ENCODE measurements at places on chromosomes 12 and 14.

DNA sequence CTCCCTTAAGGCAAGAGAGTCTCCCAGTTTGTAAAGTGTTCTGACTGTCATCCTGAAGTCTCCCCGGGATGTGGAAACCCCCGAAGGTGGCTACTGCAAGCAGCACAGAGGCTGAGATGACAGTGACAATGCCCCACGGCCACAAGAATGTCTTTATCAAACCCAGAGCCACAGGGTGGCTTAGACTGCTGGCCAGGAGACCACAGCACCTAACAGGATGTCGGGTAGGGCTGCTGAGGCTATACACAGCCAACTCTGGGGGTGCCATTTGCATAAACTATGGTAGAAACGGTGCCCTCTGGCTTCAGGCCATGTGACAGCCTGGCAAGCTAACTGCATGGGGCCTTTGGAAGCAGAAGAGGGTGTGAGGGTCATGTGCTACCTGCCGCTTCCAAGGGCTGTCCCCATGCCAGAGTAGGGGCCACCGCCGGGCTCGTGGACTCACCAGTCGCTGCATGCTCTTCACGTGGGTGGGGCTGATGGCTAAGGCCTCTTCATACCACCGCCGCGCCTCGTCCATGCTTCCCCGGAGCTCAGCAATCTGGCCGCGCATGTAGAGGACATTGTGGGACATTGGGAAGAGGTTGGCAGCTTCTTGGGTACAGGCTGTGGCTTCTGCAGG is 180.9 kb downstream of the CALM1 start:
- DNase-seq = no peak

DNA sequence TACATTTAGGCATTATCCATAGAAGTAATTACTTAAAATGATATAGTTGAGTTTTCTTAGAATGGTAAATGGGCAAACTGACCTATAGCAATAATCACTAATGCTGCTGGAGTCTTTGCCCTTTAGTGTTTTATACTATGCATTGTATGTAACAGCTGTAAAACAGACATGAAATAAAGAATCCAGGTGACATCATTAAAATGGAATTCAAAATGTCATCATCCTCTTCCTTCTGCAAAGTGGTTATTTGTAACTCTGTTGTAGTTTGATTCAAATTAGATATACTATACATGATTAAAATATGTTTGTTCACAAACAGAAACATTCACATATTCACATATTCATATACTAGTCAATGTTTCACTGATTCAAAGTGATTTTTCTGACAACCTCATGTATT is 598.8 kb downstream of the SLC16A7 start:
- DNase-seq = no peak

DNA sequence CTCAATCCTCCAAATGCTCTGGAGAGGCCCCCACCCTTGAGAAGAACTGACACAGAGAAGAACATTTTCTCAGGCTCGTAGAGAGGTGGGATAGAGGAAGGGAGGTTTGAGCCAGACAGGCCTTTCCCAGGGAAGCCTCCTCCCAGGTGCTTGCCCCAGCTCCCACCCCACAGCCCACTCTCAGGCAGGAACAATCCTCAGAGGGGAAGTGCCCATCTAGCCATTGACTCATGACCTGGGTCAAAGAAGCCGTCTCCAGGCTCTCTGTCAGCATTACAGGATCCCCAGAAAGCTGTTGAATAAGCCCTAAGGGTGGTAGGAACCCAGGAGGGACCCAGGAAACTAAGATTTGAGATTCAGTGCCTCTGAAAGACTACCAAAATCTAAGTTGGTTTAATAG is 3.8 kb downstream of the AQP6 start:
- DNase-seq = no peak

DNA sequence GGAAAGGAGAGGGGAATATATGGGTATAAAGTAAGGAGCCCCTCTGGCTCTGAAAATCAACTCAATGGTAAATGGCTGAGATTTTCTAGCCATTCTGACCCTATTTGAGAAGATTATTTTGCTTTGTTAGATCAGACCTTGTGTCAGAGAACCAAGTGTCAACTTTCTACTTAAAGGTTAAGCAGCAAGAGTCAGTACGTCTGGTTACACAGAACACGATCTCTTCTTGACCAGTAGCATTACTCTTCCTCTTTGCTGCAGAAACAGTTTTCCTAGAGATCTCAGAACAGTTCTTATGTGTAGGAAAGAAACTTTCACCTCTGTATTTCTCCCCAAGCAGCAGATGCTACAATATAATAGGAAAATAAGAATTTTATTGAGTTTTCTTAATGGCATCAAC is 47.4 kb upstream of the BTG1 start:
- DNase-seq = no peak

- no peak for DNase-seq
These were observed 15.3 kb downstream of the GRIP1 start for GRCh38 chr12:66663611-66664010.

GRCh38 chr14:52422650-52423356 is 108.7 kb downstream of the PTGER2 start:
- DNase-seq = no peak

- DNase-seq = no peak
These were observed 2.6 kb downstream of the DLGAP5 start for GRCh38 chr14:55188686-55189295.

DNA sequence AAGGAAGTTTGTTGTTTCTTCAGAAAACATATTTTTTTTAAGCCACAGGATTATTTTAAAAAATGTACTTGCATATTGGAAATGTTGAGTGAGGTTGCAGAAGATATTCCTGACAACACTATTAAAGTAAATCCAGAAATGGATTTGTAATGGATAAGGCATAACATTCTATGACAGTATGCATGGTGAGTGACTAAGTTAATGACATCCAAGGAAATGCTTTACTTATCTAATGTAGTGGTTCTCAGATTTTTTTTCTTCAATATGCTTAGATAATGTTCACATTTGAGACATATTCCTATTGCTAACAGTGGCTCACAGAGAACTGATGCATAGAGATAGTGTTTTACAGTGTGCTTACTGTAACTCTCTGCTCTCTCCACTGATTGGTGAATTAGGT is 49.4 kb downstream of the ZDHHC17 start:
- DNase-seq = no peak

GRCh38 chr14:67618617-67619063 is 1.1 kb upstream of the ARG2 start:
- peak; percentile 60 for DNase-seq

- no peak for DNase-seq
These were observed 646.5 kb upstream of the SEL1L start for GRCh38 chr14:82180139-82180538.

DNA sequence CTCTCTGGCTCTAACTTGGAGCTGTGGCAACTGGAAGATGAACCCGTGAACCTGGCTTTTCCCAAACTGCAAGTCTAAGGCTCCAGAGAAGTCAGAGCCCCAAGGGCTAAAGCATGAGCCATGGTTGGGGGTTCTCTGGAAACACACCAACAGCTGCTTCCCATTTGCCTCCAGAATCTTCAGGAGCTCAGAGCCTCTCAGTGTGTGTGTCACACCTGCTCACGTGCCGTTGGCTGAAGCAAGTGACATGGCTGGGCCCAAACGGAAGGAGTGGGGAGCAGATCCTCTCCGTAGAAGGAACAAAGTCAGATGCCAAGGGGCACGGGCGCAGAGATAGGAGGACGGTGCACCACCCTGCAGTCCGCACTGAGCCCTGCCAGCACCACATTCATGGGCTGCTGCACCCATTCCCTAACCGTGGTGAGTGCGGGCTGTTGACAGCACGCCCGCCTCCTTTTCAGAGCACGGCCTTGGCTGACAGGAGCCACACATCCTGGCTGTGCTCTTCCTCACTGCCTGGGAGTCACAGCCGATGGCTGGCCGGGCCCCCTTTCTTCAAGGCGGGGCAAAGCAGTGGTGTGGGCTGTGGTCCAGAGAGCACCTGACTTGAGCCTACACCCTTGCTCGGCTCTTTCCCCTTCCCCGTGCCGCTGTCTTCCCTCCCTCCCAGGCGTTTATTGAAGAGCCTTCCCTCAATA is 16.6 kb upstream of the TRAF3 start:
- no peak for DNase-seq

- DNase-seq = no peak
These were observed 251.5 kb upstream of the LMO3 start for GRCh38 chr12:16857456-16857923.

DNA sequence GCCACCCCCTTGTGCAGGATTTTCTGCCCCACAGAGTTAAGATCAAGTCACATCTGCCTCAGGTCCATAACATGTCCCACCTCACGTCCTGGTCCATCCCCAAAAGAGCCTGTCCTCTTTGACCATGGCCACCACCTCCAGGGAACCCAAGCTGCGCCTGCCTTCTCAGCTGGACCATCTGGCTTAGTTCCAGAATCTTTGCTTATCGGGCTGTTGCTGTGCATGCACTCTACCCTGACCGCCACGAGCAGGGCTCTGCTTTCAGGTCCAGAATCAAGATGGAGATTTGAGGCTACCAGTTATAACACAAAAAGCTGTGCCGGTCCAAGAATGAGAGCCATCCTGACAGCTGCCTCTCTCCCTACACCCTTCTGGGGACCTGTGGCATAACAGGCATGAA is 326.7 kb downstream of the DPF3 start:
- DNase-seq = no peak

DNA sequence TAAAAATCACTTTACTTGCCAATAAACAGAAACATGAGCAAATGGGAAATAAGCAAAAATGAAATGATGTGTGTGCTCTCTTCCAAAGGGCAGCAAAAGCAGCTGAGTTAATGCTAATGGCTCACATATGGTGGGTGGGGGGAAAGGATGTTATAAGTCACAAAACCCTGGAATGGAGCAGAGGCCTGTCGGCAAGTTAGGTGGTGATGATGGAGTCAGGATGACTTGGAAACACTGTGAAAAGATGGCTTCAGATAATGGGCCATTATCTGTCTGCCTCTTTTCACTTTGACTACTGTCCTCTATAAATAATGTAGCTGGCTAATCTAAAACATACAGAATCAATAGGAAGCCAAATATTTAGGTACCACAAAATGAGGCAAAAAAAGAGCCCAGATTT is 228.7 kb downstream of the APAF1 start:
- DNase-seq = no peak

- DNase-seq = no peak
These were observed 412.5 kb downstream of the RMST start for GRCh38 chr12:97875064-97875463.

GRCh38 chr12:16437281-16437816 is 89.9 kb downstream of the MGST1 start:
- DNase-seq = no peak

GRCh38 chr12:125148316-125148715 is 83.1 kb downstream of the AACS start:
- no peak for DNase-seq

- DNase-seq = no peak
These were observed 189.1 kb downstream of the MON2 start for GRCh38 chr12:62655666-62656151.

DNA sequence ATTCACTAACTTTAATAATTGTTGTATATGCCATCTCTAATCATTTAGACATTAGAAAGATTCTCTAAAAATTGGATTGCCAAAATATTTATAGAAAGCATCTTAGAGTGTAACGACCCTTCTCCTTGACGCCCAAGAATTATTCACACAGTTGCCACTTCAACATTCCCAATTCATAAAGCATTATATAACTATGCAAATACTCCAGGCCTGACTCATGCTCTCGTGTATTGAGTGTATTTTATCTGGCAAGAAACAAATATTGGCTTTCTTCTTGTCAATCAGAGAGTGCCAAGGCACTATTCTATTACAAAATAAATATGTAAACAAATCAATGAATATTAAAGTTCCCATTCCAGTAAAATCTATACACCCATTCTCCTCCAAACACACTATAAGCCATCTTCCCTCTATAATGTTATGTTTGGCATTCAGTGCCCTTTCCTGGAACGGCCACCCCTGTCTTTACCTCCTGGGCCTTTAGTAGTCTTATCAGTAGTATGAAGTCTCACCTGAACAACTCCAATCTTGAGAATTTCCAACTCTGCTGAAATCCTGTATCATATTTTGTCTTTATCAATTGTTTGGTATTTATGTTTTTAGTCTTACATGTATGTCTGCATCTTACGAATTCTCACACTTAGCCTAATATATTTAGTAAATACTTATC is 182.6 kb downstream of the PIK3C2G start:
- no peak for DNase-seq

GRCh38 chr14:24162093-24162492 is 1.0 kb downstream of the IRF9 start:
- DNase-seq = no peak

DNA sequence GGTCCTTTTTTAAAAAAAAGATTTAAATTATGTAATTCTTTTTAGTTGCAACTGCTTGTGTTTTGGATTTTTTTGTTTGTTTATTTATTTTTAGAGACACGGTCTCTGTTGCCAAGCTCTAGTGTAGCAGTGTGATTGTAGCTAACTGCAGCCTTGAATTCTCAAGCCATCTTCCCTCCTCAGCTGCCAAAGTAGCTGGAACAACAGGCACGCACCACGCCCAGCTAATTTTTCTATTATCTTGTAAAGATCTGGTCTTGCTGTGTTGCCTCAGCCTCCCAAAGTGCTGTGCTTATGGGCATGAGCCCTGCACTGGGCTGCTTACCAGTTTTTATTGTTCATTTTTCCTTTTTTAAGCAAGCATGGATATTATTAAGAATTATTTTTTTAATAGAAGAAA is 10.6 kb upstream of the ART4 start:
- no peak for DNase-seq

DNA sequence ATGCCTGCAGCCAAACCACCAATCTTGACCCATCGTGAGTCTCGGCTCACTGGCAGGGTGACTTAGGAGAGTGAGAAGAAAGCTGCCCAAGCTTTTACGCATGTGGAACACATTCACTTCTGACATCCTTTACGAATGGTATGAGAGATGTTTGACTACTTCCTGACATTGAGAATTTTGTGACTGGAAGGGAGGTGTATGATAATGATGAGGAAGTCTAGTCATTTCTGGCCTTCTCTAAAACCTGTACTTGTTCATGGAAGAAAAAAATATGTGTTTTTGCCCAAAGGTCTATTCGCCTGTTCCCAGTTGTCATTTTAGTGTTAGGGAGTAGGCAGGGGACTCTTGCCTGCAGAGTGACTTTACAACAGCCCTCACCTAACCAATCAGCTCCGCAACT is 227.2 kb upstream of the ATP2B1 start:
- no peak for DNase-seq

- no peak for DNase-seq
These were observed 379.0 kb downstream of the NPAS3 start for GRCh38 chr14:33317675-33318074.

- DNase-seq = no peak
These were observed 351.3 kb downstream of the TMEM121 start for GRCh38 chr14:105877645-105878044.

Data from GM04504 (cell line).